ENCODE measurements at places on chromosomes 5 and 9. TPM values are rescaled to one million over a fixed set of nuclear protein-coding genes. Genes with fewer than 3 reads are reported as not detected.

GRCh38 chr9:4537581-4537980 lies 47.3 kb downstream of the SLC1A1 start:
- H3K4me1 ChIP-seq = no peaks in the 10 kb centered on the region
- no peak for DNase-seq
- no peak overlapping the region for H3K27ac ChIP-seq
- no peaks in the 10 kb centered on the region for H3K27me3 ChIP-seq
- no peak overlapping the region for H3K4me3 ChIP-seq
- H3K36me3 ChIP-seq = no peaks in the 10 kb centered on the region

DNA sequence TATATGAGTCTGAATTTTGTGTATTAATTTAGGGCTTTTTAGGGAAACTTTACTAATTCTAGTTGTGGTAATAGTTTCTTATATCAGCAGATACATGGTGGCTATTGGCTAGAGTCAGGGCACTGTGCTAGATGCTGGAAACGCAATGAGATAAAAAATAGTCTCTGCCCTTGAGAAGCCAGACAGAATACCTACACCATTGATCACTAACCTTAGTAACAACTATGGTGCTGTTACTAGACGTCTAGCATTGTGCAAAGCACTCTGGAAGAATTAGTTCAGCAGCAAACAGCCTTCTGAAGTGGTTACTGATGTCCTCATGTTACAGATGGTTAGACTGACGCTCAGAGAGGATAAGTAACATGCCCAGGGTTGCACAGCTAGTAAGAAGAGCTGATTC lies 61.8 kb downstream of the GDA start:
- DNase-seq = no peak
- no peaks in the 10 kb centered on the region for H3K27me3 ChIP-seq
- H3K27ac ChIP-seq = no peak overlapping the region
- H3K36me3 ChIP-seq = no peaks in the 10 kb centered on the region
- H3K4me1 ChIP-seq = no peaks in the 10 kb centered on the region
- H3K4me3 ChIP-seq = no peak overlapping the region

GRCh38 chr5:39624268-39624886 lies 199.6 kb upstream of the DAB2 start:
- H3K4me3 ChIP-seq = no peak overlapping the region
- H3K36me3 ChIP-seq = no peaks in the 10 kb centered on the region

Gene OLFML2A
- total RNA-seq = 7.2 TPM

GRCh38 chr5:180467989-180468731 lies 26.0 kb upstream of the CNOT6 start:
- H3K27me3 ChIP-seq = no peaks in the 10 kb centered on the region
- H3K4me3 ChIP-seq = no peak overlapping the region
- no peaks in the 10 kb centered on the region for H3K36me3 ChIP-seq
- no peak overlapping the region for H3K27ac ChIP-seq

- H3K27me3 ChIP-seq = no peaks in the 10 kb centered on the region
- DNase-seq = no peak
- no peak overlapping the region for H3K4me3 ChIP-seq
- H3K4me1 ChIP-seq = no peaks in the 10 kb centered on the region
- no peak overlapping the region for H3K27ac ChIP-seq
Measured at GRCh38 chr9:85900504-85901201, 40.3 kb upstream of the NAA35 start.

DNA sequence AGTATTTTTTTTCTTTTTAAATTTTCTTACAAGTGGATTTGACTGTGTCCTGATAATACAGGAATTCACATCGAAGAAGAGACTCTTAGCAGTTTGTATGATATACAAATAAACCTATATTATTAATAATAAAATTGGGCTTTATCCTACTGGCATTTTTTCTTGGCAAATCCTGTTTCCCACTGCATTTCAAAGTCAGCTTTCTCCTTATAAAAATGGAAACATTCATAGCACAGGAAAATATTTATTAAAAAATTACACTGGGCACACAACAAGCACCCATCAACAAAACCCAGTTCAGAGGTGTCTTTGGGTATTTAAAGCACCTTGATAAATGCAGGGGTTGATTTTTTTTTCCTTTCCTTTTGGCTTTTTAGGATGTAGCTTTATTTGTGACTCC lies 200.9 kb downstream of the MEF2C start:
- H3K27ac ChIP-seq = no peak overlapping the region
- H3K4me1 ChIP-seq = no peaks in the 10 kb centered on the region
- peaks cover 9% of the 10 kb centered on the region for H3K27me3 ChIP-seq
- no peak overlapping the region for H3K4me3 ChIP-seq

Data from pancreas (tissue), 10 donors.